Left renal pelvis (tissue), 4 donors: ENCODE measurements at places on chromosomes 2 and 18.

- DNase-seq, result no peak
Observed at GRCh38 chr2:54471221-54471711, 15.1 kb downstream of the SPTBN1 start.

- DNase-seq, result no peak
Observed at GRCh38 chr18:4987452-4988405, 209.3 kb downstream of the AKAIN1 start.

GRCh38 chr18:3450012-3450798, at the start of gene TGIF1:
TSS of gene TGIF1 (plus strand) at chr18:3450172. CDS start at chr18:3450490, 318 bp downstream.
- DNase-seq, result no peak

DNA sequence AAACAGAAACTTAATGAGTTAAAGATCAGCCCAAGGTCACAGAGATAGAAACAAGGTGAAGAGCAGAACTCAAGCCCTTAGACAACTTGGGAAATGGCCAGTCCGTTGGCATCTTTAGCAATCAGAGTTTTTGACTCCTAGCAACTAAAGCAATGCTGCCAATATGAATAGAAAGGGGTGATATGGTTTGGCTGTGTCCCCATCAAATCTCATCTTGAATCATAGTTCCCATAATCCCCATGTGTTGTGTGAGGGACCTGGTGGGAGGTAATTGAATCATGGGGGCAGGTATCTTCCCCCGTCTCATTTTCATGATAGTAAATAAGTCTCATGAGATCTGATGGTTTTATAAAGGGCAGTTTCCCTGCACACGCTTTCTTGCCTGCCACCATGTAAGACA, 170.2 kb downstream of the DDX1 start:
- DNase-seq, result no peak
